ENCODE measurements at places on chromosomes 7 and 10. TPM values are rescaled to one million over a fixed set of nuclear protein-coding genes. Genes with fewer than 3 reads are reported as not detected.

AGR2 gene
- total RNA-seq = not detected

DNA sequence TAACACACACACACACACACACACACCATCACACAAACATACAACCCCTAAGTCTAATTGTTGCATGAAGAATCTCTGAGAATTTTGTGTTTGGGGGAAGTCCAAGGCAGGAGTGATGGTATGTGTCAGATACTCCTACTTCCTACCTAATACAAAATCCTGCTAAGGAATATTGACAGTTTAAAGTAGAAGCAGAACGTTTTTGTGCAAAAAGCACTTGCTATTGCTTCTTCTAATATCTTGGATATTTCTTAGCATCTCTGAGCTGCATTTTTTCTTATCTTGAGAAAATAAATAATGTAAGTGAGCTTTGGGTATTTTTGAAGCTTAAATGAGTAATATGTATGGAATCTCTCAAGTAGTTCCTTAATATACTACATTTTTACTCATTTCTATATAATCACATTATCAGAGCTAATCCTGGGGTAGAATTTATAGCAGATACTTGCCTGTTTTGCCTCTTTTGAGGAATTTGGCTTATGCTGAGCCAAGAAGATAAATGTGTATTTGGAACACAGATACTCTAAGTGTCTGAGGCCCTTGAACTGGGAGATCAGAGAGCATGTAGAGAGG, 212.3 kb downstream of the DKK1 start:
- H3K36me3 ChIP-seq = no peaks in the 10 kb centered on the region
- no peaks in the 10 kb centered on the region for H3K4me1 ChIP-seq
- no peak for DNase-seq
- no peaks in the 10 kb centered on the region for H3K27me3 ChIP-seq
- no peak overlapping the region for H3K4me3 ChIP-seq

GRCh38 chr7:149773446-149774236, at the start of gene ZNF467:
TSS of gene ZNF467 (minus strand) at chr7:149773588. CDS start at chr7:149771032, 2,556 bp downstream.
- no peaks in the 10 kb centered on the region for H3K36me3 ChIP-seq
- DNase-seq = peak; percentile 30
- peaks cover 25% of the 10 kb centered on the region for H3K27me3 ChIP-seq
- H3K4me3 ChIP-seq = peak within 1 kb of the TSS; percentile 65
- no peak within 1 kb of the TSS for H3K27ac ChIP-seq
- H3K4me1 ChIP-seq = peaks cover 11% of the 10 kb centered on the region

- no peak for DNase-seq
- H3K4me3 ChIP-seq = no peak overlapping the region
- H3K36me3 ChIP-seq = no peaks in the 10 kb centered on the region
- H3K27ac ChIP-seq = no peak overlapping the region
These were observed 52.4 kb downstream of the NPTX2 start for GRCh38 chr7:98669329-98670000.

DNA sequence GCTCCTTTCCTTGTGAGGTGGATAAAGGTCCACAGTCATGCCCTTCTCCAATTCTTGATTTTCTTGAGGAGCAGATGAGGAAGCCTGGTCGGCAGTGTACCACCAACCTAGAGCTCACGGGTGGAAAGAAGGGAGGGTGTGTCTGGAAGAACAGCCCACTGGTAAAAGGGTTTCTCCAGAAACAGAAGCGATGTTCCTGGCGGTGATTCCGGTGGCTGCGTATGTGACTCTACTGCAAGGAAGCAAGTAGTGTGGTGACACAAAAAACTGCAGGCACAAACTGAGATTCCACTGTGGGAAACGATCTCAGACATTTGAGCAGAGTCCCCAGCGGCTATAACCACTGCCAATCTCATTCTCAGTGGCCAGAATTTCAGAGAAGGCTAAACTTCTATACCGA, 65.9 kb upstream of the ATP6V0A4 start:
- DNase-seq = no peak
- no peak overlapping the region for H3K4me3 ChIP-seq
- no peaks in the 10 kb centered on the region for H3K27me3 ChIP-seq
- H3K36me3 ChIP-seq = peaks cover 1% of the 10 kb centered on the region

- peaks cover 2% of the 10 kb centered on the region for H3K4me1 ChIP-seq
- H3K4me3 ChIP-seq = no peak overlapping the region
These were observed 8.8 kb downstream of the ACADSB start for GRCh38 chr10:123017421-123018165.

DNA sequence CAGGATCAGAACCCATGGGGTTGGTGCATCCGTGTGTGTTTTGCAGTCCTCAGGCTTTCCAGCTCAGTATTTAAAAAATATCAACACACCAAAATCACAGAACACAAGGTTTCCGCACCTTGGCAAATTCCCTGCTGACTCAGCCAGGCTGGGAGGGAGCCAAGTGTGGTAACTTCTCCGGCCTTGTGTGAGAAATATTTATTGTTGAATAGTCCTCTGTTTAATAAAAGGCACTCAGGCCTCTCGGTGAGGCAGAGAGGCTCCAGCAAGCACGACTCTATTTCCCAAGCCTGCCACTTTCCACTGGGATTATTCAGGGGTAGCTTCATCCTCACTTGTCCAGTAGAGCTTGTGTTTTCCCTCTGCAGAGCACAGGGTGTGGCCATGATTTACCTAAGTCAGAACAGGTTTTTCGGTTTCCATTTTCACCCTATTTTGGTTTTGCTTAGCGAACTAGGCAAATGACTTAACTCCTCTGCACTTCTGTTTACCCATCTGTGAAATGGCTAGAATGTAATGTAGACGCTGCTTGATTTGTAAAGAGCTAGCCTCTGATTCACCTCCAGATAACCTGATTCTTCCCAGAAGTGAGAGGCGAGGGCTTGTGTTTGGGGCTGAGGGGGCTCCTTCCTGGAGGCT, 13.0 kb upstream of the CHST15 start:
- peaks cover 7% of the 10 kb centered on the region for H3K4me1 ChIP-seq
- H3K27ac ChIP-seq = no peak overlapping the region
- DNase-seq = no peak

- no peak overlapping the region for H3K4me3 ChIP-seq
- no peak overlapping the region for H3K27ac ChIP-seq
- DNase-seq = no peak
These were observed 148.5 kb downstream of the POLR1F start for GRCh38 chr7:19560111-19560883.

DNA sequence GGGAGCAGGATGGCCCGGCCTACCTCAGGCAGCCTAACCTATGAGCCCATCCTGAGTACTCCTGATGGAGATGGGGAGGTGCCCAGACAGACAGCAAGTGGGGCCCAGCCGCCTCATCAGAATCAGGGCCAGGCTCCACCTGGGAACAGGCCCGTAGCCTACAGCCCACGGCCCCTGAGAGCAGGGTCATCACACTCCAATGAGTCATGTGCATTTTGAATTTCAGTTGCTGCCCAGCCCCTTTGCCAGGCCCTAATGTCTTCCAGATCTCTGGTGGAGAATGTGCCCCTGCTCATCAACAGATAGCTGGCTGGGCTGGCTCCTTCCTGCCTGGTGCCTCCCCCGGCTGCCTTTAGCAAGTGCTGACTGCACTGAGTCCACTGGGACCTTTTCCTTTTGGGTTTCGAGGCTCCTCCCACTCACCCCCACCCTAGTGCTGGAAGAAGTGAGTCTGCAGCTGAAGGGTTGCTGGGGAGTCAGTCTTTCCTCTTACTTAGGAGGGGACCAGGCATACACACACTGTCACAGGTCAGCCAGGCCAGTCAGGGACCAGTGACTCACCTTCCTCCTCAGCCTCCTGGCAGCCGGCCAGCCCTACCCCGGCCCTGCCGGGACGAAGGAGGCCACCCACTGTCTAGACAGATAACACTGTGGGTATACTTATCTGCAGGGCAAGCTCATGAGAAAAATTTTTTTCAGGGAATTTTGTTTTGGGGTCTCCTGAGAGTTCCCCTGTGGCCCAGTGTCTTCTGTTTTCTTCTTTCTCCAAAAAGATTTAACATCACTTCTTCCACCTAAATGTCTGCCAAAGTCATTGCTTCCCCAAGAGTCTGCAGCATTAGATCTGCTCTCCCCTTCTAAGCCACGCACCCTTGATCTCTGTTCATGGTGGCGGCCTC, 9.1 kb upstream of the ASIC3 start:
- peak overlapping the region; percentile 69 for H3K27ac ChIP-seq
- peaks cover 2% of the 10 kb centered on the region for H3K36me3 ChIP-seq
- no peaks in the 10 kb centered on the region for H3K27me3 ChIP-seq
- peaks cover 13% of the 10 kb centered on the region for H3K4me1 ChIP-seq
- peak; percentile 18 for DNase-seq

DNA sequence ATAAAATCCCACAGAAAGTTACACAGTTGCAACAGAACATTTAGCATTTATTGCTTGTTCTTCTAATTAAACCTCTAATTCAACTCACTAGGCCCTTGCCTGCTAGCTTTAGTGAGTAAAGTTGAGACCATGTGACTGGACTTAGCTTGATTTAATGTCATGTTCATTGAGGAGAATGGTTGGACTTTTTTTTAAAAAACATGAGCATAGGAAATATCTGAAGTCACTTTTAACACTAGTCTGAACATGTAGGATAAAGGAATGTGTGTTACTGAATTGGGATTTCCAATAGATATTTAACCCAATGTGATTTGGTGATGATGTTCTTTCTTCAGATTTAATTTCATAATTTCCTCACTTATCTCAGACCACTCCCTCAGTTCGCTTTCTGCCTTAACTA, 24.6 kb upstream of the GLCCI1 start:
- H3K27ac ChIP-seq = peak overlapping the region; percentile 91
- DNase-seq = no peak
- no peaks in the 10 kb centered on the region for H3K36me3 ChIP-seq

DNA sequence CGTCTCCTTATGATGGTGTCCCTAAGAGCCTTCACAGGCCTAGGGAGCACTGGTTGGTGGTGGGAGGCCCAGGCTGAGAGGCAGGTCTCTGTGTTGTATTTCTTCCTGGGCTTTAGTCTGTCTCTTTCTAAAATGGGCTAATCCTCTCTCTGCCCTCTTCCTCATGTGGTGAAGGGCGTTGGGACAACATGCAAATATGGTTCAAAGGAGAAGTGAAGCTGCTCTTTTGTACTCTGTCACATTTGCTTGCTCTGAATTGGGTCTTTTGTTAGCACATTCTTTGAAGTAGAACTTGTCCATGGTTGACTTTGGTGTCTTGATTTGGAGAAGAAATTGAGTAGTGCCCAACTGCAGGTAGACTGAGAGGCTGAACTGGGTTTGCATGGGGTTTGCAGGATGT, 814 bp downstream of the HK1 start:
- no peak overlapping the region for H3K4me3 ChIP-seq
- H3K4me1 ChIP-seq = no peaks in the 10 kb centered on the region
- peaks cover 4% of the 10 kb centered on the region for H3K27me3 ChIP-seq
- DNase-seq = no peak
- H3K27ac ChIP-seq = no peak overlapping the region

- H3K4me1 ChIP-seq = no peaks in the 10 kb centered on the region
- no peaks in the 10 kb centered on the region for H3K27me3 ChIP-seq
These were observed 194.4 kb downstream of the RELN start for GRCh38 chr7:103795107-103795506.

GRCh38 chr7:135965602-135966001, 11.6 kb downstream of the MTPN start:
- peaks cover 37% of the 10 kb centered on the region for H3K36me3 ChIP-seq
- no peak for DNase-seq
- H3K4me1 ChIP-seq = peaks cover 60% of the 10 kb centered on the region
- H3K27me3 ChIP-seq = no peaks in the 10 kb centered on the region

- no peak overlapping the region for H3K27ac ChIP-seq
- no peak overlapping the region for H3K4me3 ChIP-seq
- H3K27me3 ChIP-seq = peaks cover 4% of the 10 kb centered on the region
- H3K36me3 ChIP-seq = no peaks in the 10 kb centered on the region
- no peak for DNase-seq
These were observed 53.5 kb downstream of the DNAJB9 start for GRCh38 chr7:108623220-108623619.

DNA sequence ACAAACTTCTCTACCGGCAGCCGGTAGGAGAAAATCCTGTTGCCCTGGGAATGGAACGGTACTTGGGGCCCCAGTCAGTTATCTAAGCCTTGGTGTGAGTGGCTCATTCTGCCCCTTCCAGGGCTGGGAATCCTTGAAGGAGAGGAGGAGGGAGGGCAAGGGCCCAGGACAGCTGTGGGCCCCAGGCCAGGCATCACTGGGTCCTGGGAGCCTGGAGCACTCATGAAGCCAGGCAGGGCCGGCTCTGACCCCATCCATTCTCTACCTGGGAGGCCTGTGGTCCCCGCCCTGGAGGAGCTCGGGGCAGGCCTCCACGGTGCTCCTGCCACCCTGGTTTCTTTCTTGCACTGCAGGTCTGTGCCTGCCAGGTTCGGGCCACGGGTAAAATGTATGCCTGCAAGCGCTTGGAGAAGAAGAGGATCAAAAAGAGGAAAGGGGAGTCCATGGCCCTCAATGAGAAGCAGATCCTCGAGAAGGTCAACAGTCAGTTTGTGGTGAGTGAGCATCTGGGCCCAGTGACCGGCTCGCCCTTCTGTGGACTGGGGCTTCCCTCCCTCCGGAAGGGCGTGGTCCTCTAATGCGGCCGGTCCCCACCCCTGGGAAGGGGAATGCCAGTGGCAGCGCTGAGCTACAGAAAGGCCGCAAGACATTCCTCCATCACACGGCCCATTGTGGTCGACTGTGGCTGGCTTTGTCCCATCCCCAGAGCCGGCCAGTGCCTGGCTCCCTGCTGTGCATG, 111.3 kb downstream of the RGS10 start:
- no peaks in the 10 kb centered on the region for H3K27me3 ChIP-seq
- no peak overlapping the region for H3K4me3 ChIP-seq

- H3K27me3 ChIP-seq = no peaks in the 10 kb centered on the region
- H3K27ac ChIP-seq = peak overlapping the region; percentile 28
- peaks cover 45% of the 10 kb centered on the region for H3K4me1 ChIP-seq
- DNase-seq = no peak
- H3K36me3 ChIP-seq = peaks cover 4% of the 10 kb centered on the region
These were observed 73.8 kb downstream of the LANCL2 start for GRCh38 chr7:55438757-55439525.

GRCh38 chr10:103493916-103494877, 692 bp downstream of the NEURL1 start:
- peaks cover 65% of the 10 kb centered on the region for H3K27me3 ChIP-seq
- peaks cover 23% of the 10 kb centered on the region for H3K4me1 ChIP-seq
- no peak overlapping the region for H3K27ac ChIP-seq
- DNase-seq = peak; percentile 40
- no peaks in the 10 kb centered on the region for H3K36me3 ChIP-seq

CFAP70 gene
- 0.57 TPM for total RNA-seq

- H3K36me3 ChIP-seq = no peaks in the 10 kb centered on the region
- H3K4me3 ChIP-seq = no peak overlapping the region
- H3K27me3 ChIP-seq = peaks cover 44% of the 10 kb centered on the region
- no peak for DNase-seq
- peaks cover 11% of the 10 kb centered on the region for H3K4me1 ChIP-seq
These were observed 29.7 kb downstream of the ZNF467 start for GRCh38 chr7:149743476-149744255.

DNA sequence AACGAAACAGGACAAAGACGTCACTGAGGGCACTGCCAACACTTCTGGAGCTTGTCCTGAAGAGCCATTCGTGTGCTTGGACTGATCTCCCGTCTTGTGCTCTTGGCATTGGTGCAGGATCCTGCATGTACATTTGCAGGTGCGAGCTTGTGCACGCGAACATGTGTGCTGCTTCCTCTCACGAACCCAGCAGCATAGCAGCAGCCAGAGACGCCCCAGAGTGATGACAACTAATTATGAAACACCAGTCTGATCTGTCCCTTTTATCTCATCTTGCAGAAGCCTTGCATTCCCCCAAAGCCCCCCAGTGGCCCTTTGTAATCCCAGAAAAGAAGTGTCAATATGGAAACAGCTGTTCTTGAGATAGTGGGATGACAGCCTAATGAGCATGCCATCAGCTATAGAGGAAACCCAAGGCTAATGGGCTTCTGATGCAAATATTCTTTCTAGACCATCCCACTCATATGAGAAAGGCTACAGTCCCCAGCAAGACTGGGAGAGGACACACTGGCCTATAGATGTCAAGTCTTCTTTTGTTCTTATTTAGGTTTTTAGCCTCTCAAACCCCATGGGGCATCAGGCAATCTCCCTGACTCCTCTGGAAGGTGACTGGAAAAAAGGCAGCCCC, 310.6 kb downstream of the FRMD4A start:
- no peak for DNase-seq
- H3K27ac ChIP-seq = no peak overlapping the region
- no peak overlapping the region for H3K4me3 ChIP-seq
- H3K4me1 ChIP-seq = peaks cover 21% of the 10 kb centered on the region

TMEM236 gene
- 0.04 TPM for total RNA-seq
